ENCODE measurements at places on chromosomes 3 and 15.

DNA sequence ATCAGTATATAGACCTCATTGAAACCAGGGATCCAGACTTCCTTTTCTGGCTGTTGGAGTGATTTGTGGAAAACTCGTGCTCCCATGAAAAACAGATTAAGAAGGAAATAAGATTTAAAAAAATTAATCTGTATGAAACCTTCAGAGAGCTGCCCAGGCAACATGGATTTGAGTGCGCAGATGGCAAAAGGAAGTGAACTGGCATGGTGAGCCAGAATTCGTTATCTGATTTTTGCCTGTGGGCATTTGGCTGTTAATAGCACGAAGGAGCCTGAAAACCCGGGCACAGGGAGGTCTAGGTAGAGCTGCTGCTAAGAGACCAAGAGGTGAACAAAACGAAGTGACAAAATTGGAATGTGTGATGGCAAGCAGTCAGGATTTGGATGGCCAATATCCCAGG lies 19.1 kb upstream of the SPINK8 start:
- no peak for DNase-seq

DNA sequence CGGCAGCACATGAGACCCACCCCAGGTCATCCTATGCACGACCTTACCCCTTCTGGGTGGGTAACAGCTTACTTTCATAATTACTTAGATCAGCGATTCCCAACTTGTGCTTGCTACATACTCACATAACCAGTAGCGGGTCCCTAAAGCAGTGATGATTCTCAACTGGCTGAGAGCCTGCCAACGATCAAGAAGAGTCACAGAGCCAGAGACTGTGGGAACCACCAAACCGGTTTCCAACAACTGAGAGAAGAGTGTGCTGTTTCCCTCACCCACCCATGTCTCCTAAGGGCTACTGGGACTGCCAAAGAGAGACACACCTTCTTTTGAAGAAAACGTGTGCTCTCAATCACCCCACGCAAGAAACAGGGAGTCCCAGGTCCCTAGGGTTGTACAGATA lies 12.0 kb upstream of the XXYLT1 start:
- no peak for DNase-seq

DNA sequence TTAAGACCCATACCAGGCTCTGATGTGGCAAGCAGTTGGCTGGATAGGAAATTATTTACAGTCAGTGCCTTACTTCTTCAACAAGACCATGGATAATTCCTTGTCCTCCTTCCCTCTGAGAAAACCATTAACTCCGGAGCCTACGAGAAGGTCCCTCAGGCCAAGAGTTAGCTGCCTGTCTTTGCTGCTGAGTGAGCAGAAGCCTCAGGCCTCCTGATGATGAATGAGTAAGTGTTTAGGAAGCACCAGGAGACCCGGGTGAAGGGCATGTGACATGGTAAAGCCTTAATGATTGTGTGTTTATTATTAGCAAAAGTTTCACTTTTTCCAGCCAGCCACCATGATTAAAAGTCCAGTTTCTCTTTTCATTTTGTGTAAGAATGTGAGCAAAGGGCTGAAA lies 174.9 kb upstream of the TOPAZ1 start:
- DNase-seq: no peak

DNA sequence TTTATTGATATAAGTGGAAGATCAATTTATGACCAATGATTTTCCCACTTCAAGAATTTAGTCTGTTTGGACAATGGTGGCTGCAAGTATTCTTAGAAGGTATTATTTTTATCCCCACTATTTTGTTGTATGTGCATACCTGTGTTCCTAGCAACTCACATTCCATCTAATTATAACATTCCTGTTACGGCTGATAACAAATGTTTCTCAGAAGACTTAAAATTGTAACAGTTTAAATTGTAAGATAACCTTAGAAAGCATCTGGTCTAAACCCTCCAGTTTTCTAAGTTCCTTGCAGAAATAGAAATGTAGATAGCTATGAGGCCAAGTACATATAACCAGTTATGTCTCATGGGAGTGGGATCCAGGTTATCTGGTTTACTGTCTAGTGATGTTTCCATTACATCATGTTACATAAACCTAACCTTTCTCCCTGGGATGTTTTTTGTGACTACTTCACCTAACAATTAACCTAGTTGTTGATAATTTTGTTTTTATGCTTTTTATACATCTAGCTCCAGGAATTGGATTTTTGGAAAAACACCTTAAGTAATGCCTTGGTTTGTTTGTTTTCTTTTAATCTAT lies 11.1 kb upstream of the MFN1 start:
- DNase-seq: no peak

DNA sequence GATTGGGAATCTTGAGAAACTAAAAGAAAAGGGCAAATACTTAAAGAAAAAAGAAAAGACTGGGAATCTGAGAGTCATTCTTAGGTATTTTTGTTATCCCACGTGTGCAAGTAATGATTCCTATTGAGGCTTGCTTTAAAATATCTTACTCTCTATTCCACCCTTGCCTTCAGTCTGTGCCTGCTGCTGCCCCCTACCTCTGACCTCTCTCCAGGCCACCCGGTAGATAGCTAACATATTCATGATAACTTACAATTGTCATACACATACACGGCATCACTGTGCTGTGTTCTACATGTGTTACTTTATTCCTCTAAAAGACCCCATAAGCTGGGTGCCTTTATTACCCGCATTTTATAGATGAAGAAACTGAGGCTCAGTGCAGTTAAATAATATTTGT lies 27.8 kb upstream of the ATP13A3 start:
- no peak for DNase-seq

- DNase-seq: no peak
These were observed 123.4 kb downstream of the SATB1 start for GRCh38 chr3:18301781-18302180.

- peak; percentile 2 for DNase-seq
These were observed 92.7 kb downstream of the LRRC28 start for GRCh38 chr15:99343881-99344551.

GRCh38 chr15:80873366-80873952 lies 94.3 kb downstream of the CEMIP start:
- no peak for DNase-seq

- DNase-seq: no peak
These were observed 130.1 kb downstream of the P2RY1 start for GRCh38 chr3:152964911-152965609.

DNA sequence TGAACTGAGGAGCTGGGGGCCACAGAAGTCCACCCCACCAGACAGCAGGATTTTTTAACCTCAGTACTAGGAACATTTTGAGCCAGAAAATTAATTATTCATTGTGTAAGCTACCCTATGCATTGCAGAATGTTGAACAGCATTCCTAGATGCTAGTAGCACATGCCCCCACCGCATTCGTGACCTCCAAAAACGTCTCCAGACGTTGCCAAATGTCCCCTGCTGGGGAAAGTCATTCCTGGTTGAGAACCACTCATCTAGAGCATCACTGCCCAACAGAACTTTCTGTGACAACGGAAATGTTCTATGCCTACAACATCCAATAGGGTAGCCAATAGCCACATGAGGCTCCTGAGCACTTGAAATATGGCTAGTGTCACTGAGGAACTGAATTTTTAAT lies 333.5 kb downstream of the FOXP1 start:
- no peak for DNase-seq

DNA sequence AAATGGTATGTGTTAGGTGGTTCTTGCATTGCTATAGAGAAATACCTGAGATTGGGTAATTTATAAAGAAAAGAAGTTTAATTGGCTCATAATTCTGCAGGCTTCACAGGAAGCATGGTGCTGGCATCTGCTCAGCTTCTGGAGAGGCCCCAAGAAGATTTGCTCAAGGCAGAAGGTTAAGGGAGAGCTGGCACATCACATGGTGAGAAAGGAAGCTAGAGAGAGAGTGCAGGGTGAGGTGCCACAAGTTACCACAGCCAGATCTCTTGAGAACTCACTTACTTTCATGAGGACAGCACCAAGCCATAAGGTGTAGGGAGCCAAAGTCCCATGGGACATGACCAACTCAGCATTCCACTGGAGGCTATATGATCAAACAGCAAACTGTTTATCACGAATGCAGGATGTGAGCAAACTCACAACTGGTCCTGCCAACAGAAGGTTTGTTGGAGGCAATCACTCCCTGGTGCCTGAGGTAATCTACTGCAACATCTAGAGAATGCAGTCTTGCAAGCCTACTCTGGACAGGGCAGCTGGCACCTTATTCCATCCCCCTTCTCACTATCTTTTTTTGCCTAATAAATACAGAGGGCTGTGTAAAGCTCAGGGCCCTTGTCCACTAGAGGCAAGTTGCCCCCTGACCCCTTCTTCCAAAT lies 28.1 kb upstream of the CCR2 start:
- DNase-seq: no peak

DNA sequence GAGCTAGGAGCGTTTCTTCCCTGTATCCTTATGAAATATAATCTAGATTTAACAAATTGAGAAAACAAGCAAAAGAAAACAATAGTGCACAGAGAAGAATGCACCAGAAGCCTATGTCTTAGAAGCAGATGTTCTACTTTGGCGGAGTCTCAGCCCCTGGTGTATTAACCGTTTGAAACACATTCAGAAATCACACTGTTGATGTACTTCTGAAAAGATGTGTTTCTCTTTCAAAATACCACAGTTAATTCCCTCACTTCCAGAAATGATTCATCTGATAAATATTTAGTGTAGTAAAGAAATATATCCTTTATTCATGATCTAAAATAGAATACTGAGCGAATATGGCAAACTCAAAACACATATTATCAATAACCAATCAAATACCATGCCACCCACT lies 77.7 kb downstream of the CBLB start:
- no peak for DNase-seq

DNA sequence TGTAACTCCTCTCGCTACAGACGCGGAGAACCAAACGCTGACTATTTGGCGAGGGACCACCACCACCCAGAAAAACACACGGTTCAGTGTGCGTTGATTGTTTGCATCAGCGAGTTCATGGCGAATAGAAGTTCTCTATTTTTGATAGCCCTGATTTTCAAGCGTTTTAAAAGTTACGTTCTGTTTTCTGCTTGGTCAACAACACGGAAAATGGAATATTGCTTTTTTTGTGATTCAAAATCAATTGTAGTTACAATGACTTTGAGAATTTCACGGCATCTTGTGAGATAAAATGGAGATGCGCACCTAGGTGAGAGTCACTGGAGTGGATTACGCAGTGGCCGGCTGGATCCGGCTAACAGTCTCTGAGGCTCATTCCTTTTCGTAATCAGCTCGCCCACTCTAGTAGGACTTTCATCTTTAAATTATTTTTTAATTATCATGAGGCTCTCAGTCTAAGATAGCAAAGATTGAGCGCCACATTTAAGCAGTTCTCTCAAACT lies 54.8 kb downstream of the CCDC54 start:
- no peak for DNase-seq

GRCh38 chr3:175485436-175485835 lies 626.3 kb downstream of the NAALADL2 start:
- DNase-seq: no peak

GRCh38 chr15:93997071-93997658 lies 234.2 kb upstream of the MCTP2 start:
- DNase-seq: no peak

DNA sequence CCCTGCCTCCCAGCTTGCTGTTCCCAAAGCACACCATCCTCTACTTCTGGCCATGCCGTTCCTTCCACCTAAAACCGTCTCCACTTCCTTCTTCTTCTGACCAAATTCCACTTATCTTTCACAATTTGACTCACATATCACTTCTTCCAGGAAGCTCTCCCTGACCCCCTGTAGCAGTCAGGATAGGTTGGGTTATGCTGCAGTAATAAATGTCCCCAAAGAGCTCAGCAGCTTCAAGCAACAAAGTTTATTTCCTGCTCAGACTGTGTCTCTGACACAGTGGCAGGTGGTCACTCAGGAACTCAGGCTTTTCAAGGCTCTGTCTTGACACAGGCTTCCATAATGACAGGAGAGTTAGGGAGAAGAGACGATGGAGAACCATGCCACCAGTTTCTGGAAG lies 27.4 kb downstream of the SLC6A11 start:
- DNase-seq: no peak

- DNase-seq: no peak
These were observed 33.7 kb downstream of the UQCC5 start for GRCh38 chr3:52570076-52570475.

DNA sequence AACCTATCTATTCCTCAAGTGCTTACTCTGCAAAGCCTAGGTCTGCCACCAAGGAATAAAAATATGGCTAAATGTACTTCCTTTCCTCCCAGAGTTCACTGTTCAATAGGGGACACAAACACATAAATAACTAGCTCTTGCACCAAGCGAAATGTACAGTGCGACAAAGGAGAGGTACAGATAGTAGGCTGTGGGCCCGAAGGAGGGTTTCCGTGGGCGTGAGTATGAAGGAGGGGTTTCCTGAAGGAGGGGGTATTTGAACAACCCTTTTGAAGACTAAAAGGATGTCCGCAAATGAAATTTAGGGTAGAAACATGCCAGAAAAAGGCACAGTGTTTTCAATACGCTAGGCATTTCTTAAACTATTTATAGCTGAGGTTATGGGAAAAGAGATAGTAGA lies 207.9 kb downstream of the LPP start:
- no peak for DNase-seq

- no peak for DNase-seq
These were observed 106.6 kb downstream of the LRIG1 start for GRCh38 chr3:66394019-66394752.

GRCh38 chr3:13575459-13576061 lies 26.6 kb downstream of the FBLN2 start:
- no peak for DNase-seq

- DNase-seq: no peak
These were observed 150.3 kb upstream of the TSPAN3 start for GRCh38 chr15:77221174-77221573.

DNA sequence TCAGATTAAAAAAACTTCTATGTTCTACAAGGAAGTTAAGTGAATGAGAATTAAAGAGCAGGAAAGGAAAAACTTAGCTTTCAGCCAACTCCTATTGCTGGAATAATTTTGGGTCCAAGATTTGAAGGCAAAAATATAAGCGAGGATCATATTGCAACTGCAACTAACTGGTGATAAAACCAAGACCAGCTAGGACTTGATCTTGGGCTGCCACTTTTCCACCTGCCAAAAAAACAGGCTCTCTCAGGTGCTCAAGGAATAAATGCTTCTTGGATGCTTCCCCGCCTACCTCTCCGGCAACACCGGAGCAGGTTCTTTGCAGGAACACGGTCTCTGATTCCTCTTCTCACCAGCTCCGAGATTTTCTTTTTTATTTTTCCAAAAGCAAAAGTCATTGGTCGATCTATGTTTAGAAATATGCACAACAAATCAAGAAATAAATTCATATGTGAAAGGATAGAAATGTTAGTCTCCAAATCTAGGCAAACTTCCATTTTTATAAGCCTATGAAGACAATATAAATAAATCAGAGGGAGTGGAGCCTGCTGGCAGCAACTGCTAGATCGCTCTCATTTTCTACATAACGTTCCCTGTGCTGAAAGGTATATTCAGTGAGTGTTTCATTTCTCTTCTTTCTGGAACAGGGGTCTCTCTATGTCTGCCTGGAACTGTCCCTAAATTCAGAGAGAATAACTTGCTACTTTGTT lies 241.9 kb downstream of the NTRK3 start:
- DNase-seq: no peak

Data from stimulated activated CD8-positive, alpha-beta memory T cell treated with anti-CD3 and anti-CD28 coated beads, Interleukin-7, amount 100 ng/mL, for 24 hours (primary cell).